ENCODE measurements at places on chromosomes 12 and 14.

DNA sequence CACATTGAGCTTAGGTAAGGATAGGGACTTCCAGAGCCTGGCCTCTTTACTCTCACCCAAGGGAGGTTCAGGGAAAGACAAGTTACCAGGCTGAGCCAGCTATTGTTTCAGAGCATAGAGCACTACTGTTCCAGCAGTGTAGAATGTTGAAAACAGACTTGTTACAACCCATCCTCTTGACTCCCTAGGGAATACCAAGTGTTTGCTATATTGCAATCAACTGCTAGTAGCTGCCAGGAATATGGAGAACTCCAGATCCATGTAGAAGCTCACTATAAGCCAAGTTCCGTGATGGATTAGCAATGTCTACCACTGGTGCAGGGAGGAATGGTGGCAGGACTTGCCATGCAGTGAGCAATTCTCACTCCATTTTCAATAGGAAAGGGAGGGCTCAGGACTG, 199.8 kb upstream of the RBM19 start:
- no peak for DNase-seq
- H3K27ac ChIP-seq = no peak overlapping the region
- no peaks in the 10 kb centered on the region for H3K36me3 ChIP-seq

GRCh38 chr14:30982533-30982932, 42.9 kb upstream of the AP4S1 start:
- no peak overlapping the region for H3K27ac ChIP-seq
- H3K4me3 ChIP-seq = no peak overlapping the region
- H3K27me3 ChIP-seq = no peaks in the 10 kb centered on the region

- no peaks in the 10 kb centered on the region for H3K36me3 ChIP-seq
- no peak for DNase-seq
- H3K27me3 ChIP-seq = peaks cover 80% of the 10 kb centered on the region
- no peak overlapping the region for H3K4me3 ChIP-seq
Measured at GRCh38 chr12:45049912-45050750, 768 bp downstream of the DBX2 start.

DNA sequence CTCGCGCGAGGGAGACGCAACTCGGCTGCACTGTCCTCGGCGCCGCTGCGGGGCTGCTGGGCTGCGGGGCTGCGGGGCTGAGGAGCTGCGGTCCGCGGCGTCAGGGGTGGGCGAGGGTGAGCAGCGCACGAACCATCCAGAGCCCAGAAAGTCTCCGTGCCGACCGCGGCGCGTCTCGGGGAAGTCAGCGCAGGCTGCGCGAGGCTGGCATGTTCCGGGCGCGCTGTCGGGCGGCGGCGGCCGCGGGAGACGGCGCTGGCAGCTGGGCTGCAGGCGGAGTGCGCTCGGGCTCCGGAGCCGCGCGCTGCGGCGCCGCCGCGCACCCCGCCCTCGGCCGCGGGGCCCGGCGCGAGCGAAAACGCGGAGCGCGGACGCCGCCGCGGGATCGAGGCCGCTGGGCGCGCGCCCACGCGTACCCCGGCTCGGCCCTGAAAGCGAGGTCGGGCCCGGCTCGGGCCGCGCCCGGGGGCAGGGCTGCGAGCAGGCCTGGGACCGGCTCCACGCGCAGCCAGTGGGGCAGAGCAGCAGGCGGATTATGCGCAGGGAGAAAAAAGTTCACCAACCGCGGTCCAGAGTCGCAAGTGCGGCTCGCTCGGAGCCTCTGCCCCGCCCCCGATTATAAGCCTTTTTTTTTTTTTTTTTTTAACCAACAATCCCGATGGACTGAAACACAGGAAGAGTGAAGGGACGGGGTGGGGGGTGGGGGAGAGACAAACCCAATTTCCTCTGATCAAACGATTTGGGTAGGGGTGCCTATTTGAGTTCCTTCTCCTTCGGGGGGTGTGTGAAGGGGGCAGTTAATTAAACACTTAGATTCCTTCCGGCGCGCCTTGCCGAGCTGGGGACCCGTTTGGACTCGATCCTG, at the start of gene PRICKLE1:
TSS of gene PRICKLE1 (minus strand) at position 282 of the 865 bp plus-strand sequence. CDS start 117,230 bp downstream, outside the sequence.
- peaks cover 2% of the 10 kb centered on the region for H3K36me3 ChIP-seq
- peaks cover 72% of the 10 kb centered on the region for H3K27me3 ChIP-seq
- H3K4me1 ChIP-seq = peaks cover 11% of the 10 kb centered on the region
- no peak within 1 kb of the TSS for H3K27ac ChIP-seq

DNA sequence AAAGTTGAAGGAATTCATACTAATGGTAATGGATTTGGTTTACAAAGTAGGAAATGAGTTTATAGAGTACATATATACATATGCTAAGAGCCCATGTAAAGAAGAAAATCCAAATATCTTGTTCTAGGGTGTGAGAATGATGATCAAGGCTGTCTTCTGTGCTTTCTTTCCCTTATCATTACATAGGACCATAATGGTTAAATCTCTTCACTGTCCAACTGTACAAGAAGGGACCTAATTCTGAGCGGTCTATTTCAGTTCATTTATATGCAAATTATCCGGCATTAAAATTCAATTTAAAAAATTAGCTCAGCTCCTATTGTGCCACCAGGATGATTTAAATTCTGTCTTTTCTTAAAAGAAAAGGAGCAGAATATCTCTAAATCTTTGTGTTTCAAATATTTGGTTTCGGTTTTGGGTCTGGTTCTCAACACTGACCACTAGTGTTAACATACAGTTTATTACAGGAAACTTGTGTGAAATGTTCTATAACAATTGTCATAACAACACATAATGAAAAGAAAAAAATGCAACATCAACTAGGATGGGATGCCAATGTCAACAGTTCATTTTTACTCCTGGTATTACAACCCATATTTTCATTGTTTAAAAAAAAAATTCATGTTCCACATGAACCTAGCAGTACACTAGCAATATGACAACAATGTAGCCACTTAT, 16.8 kb downstream of the OR4K1 start:
- H3K4me3 ChIP-seq = no peak overlapping the region
- no peaks in the 10 kb centered on the region for H3K36me3 ChIP-seq
- no peaks in the 10 kb centered on the region for H3K27me3 ChIP-seq

GRCh38 chr14:34257505-34257904, 204.5 kb downstream of the SPTSSA start:
- no peaks in the 10 kb centered on the region for H3K36me3 ChIP-seq
- no peak for DNase-seq
- no peak overlapping the region for H3K4me3 ChIP-seq

GRCh38 chr14:97584528-97584927, 787.3 kb downstream of the VRK1 start:
- no peak overlapping the region for H3K4me3 ChIP-seq
- no peak overlapping the region for H3K27ac ChIP-seq
- H3K36me3 ChIP-seq = no peaks in the 10 kb centered on the region
- H3K4me1 ChIP-seq = peaks cover 21% of the 10 kb centered on the region
- no peaks in the 10 kb centered on the region for H3K27me3 ChIP-seq

DNA sequence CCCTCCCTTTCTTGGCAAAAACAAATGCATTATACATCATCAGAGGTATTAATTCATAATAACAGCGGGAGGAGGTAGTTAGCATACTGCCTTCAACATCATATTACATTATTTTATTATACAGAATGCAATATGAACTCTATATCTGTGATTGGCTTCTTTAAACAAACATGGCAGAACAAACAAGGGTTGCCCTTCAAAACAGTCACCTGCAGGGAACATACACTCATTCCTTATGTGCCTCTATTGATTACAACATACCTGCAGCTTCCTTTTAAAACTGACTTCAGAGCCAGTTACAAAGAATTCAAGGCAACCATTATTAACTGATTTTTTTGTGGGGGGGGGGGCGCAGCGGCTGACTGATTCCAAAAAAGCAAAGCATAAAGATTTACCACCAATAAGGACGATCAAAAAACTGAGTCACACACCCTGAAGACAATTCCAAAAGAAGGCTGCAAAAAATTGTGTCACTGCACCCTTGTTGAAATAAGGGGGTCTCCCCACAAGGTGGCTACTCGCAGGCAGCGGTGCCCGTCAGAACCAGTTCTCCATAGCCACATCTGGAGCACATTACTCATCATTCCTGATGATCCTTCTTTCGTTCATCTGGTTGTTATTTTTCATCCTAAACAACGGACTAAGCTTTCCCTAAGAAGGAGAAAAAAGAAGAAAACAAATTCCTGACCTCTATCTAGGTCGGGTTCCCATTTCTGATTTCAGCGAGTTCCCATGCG, 51.8 kb downstream of the SMUG1 start:
- no peaks in the 10 kb centered on the region for H3K36me3 ChIP-seq
- peaks cover 85% of the 10 kb centered on the region for H3K27me3 ChIP-seq
- DNase-seq = no peak
- H3K27ac ChIP-seq = no peak overlapping the region

- no peaks in the 10 kb centered on the region for H3K36me3 ChIP-seq
- DNase-seq = no peak
- H3K4me1 ChIP-seq = no peaks in the 10 kb centered on the region
- no peaks in the 10 kb centered on the region for H3K27me3 ChIP-seq
- H3K4me3 ChIP-seq = no peak overlapping the region
Measured at GRCh38 chr12:84814664-84815245, 97.8 kb downstream of the SLC6A15 start.

DNA sequence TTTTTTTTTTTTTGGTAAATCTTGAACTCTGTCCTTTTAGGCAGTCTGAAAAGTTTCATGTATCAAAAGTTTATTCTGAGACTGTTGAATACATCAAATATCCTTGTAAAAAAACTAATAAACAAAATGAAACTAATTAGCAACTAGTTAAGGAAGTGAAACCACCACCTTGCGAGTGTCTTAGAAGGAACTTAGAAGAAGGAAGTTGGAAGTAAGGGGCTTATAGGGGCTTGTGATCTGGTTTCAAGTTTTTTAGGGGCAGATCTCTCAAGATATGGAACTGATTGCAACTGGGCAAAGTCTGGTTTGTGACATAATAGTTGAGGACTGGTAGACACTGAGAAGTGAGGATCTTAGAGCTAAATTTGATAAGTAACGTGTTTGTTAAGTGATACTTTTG, 748.8 kb downstream of the C12orf50 start:
- no peaks in the 10 kb centered on the region for H3K4me1 ChIP-seq
- H3K4me3 ChIP-seq = no peak overlapping the region
- no peaks in the 10 kb centered on the region for H3K27me3 ChIP-seq
- no peaks in the 10 kb centered on the region for H3K36me3 ChIP-seq
- DNase-seq = no peak

- no peak for DNase-seq
- peaks cover 15% of the 10 kb centered on the region for H3K36me3 ChIP-seq
- H3K4me3 ChIP-seq = no peak overlapping the region
- H3K4me1 ChIP-seq = peaks cover 60% of the 10 kb centered on the region
- H3K27ac ChIP-seq = no peak overlapping the region
Measured at GRCh38 chr14:92573761-92574498, 60.3 kb downstream of the RIN3 start.

- H3K4me3 ChIP-seq = no peak overlapping the region
- H3K27me3 ChIP-seq = peaks cover 8% of the 10 kb centered on the region
- H3K36me3 ChIP-seq = peaks cover 9% of the 10 kb centered on the region
- DNase-seq = no peak
- peaks cover 15% of the 10 kb centered on the region for H3K4me1 ChIP-seq
Measured at GRCh38 chr14:105042813-105043212, 21.9 kb upstream of the CDCA4 start.

All from central memory CD8-positive, alpha-beta T cell (primary cell).